Fibroblast of skin of right biceps (primary cell): ENCODE measurements at places on chromosomes 3 and 15.
A peak's percentile ranks its signal among the peaks of the same experiment; 100 is the strongest.

DNA sequence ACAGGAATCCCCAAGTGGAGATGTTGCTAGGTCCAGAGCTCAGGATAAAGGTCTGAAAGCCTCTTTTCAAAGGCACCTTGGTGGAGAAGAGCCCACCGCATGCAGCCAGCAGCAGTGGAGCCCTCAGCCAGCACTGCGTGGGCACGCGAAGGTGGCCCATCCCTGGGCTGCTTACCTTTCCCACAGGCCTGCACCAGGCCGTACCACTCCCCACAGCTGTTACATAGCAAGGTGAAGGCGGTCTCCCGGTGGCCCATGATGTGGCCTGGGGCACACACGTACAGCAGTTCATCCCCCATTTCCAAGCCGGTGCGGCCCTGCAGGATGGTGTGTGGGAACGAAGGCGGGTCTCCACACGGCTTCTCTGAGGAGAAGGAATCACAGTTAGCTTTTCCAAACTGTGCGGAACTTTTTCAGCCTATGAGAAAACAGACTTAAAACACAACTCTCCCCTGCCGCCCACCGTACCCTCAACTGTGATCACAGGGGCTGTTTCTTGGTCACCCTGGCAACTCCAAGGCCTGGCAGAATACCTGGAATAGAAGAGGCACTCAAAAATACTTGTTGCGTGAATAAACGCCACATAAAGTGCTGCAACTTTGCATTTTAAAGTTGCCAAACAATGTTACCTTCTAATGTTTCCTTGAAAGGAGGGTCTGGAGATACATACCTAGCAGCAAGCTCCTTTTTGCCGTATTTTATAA lies 43.7 kb downstream of the SUSD5 start:
- no peak for DNase-seq

GRCh38 chr15:81013396-81013929 lies 12.7 kb downstream of the TLNRD1 start:
- DNase-seq = no peak

- DNase-seq = no peak
Measured at GRCh38 chr3:134955874-134956273, 160.8 kb downstream of the EPHB1 start.

GRCh38 chr15:88204584-88204983 lies 52.0 kb downstream of the NTRK3 start:
- peak; percentile 7 for DNase-seq

- DNase-seq = no peak
Measured at GRCh38 chr3:138135833-138136194, 3.6 kb upstream of the A4GNT start.

GRCh38 chr15:33107950-33108349 lies 86.6 kb downstream of the FMN1 start:
- no peak for DNase-seq

- no peak for DNase-seq
Measured at GRCh38 chr15:27965546-27965945, 133.6 kb downstream of the OCA2 start.

GRCh38 chr3:72247645-72248388 lies 462.9 kb upstream of the PROK2 start:
- DNase-seq = no peak

DNA sequence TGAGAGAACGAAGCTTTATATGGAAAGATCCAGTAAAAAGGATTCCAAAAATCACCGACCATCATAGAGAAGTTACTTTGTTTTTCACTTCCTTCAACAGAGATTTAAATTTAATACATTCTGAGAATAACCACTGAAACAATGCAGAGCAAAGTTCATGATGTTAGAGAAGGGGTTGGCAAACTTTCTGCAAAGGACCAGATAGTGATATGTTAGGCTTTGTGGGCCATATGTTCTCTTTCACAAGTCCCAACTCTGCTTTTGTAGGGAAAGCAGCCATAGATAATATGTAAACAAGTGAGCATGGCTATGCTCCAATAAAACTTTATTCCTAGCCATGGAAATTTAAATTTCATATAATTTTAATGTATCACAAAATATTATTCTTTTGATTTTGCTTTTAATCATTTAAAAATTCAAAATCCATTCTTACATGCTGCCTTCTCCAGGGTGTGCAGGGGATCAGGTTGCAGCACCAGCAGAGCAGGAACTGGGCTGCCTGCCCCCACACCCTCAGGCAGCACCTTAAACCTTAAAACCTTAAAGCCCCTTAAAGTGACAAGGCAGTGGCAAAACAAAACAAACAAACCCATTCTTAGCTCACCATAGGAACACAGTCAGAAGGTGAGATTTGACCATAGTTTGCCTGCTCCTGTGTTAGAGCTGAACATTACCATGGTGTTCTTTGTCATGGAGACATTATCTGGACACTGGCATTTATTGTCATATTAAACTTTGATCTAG lies 16.9 kb upstream of the IGSF10 start:
- no peak for DNase-seq

DNA sequence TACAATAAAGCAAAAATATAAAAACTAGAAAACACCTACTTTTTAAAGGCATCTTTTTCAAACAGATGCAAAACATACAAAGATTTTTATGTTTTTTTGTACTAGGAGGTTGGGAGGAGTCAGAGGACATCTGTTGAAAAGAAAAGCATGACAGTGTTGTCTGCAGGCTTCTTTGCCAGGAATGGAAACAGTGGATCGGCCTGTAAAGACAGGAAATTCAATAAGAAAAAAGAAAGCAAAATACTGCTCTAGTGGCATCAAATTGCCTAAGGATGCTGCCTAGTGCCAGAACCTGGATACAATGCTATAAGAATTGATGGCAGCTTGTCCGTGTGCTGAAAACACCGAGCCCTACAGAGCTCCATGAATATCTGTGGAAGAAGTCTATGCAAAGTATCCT lies 69.9 kb downstream of the TBC1D5 start:
- no peak for DNase-seq

DNA sequence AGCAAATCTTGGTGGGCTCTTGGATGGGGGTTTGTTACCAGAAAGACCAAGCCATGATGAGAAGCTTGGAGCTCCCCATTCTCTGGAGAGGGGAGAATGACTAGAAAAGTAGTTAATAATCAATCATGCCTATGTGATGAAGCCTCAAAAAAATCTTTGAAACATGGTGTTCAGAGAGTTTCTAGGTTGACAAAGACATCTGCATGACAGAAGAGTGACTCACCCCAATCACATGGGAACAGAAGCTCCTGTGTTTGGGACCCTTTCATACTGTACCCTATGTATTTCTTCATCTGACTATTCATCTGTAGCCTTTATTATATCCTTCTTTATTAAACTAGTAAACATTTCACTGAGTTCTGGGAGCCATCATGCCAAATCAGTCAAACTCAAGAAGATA lies 87.4 kb downstream of the BCHE start:
- peak; percentile 41 for DNase-seq

GRCh38 chr3:172142051-172142863 lies 102.9 kb downstream of the FNDC3B start:
- peak; percentile 74 for DNase-seq

DNA sequence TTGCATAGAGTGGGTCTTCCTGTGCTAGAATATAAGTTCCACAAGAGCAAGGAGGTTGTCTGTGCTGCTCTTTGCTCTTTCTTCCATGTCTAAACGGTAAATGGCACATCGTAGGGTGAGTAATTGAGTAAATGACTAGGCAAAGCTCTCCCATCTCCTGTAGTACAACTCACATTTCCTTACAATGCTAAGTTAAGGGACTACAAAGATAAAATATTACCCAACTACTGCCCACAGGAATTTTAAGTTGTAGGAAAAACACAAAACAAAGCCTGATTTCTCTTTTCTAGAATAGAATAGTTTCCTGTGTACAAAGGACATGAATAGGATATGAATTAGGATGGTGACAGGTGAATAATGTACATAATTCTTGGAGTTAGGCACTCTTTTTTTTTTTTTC lies 19.9 kb upstream of the LRIG1 start:
- DNase-seq = peak; percentile 49

DNA sequence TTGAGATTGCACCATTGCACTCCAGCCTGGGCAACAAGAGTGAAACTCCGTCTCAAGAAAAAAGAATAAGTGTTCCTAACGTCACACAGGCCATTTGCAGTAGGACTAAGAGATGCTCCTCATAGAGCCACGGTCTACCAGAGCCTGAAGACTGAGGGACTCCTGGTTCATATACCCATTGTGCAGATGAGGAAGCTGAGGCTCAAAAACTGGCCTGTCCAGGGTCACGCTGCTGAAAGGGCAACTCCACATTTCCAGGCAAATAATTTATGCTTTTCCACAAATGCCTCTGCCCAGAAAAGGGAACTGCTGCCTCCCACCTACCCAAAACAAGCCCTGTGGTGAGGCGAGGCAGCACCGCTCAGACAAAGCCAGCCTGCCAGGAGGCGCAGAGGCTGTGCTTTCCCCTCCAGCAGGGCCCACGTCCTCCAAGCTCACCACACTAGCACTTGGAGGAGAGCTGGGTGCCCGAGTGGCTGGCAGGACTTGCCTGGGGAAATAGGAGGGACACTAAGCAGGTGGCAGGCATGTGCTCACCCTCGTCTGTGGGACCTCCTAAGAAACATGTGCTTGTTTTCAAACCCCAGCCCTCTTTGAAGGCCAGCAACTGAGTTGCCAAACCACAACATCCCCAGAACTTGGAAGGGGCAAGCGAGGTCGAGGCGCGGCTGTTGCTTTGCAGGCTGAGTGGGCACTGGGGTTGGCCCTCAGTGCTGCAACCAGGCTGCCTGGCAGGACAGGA lies 195.6 kb downstream of the XXYLT1 start:
- no peak for DNase-seq

DNA sequence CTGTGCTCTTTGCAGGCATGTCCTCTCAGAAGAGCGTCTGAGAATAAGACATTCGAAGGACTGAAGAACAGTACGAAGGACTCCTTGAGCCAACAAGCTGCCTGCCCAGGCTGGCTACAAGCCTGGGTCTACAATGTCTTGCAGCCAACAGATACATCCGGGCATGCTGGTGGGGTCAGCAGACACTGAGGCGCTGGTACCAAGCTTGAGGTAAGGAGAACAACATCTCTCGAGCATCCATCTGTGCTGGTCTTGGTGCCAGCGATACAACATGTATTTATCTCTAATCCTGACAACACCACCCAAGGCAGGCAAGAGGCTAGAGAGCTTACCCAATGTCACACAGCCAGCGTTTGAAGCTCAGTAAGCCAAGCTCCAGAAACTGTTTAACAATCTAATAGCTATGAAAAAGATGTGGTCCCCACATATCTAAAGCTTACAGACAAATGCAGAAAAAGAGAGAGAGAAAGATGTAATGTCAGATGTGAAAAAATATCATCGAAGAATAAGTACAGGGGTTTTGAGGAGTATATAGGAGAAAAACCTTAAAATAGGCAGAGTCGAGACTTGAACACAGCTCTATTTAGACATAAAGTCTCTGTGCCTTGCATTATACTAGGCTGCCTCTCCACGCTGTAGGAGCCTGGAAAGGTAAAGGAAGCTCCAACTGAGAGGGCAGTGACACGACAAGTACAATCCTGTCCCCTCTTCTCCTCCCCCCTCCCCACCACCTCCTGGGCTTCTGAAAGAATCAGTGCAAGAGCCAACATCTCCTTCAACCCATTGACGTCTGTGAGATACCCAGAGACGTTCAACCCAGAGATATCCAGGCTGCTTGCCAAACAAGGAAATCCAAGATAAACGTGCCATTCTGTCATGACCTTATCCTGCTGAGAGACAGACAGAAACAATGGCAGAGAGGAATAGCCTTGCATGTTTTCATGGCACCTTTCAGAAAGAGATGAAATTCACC lies 39.4 kb downstream of the WWTR1 start:
- peak; percentile 25 for DNase-seq

- no peak for DNase-seq
Measured at GRCh38 chr3:189941125-189941524, 179.6 kb downstream of the P3H2 start.
